ENCODE measurements at places on chromosomes 7 and 10.

GRCh38 chr10:72731916-72732419 lies 40.0 kb downstream of the MCU start:
- no peak for DNase-seq

- DNase-seq: no peak
Observed at GRCh38 chr7:30057741-30058140, 29.5 kb downstream of the PLEKHA8 start.

DNA sequence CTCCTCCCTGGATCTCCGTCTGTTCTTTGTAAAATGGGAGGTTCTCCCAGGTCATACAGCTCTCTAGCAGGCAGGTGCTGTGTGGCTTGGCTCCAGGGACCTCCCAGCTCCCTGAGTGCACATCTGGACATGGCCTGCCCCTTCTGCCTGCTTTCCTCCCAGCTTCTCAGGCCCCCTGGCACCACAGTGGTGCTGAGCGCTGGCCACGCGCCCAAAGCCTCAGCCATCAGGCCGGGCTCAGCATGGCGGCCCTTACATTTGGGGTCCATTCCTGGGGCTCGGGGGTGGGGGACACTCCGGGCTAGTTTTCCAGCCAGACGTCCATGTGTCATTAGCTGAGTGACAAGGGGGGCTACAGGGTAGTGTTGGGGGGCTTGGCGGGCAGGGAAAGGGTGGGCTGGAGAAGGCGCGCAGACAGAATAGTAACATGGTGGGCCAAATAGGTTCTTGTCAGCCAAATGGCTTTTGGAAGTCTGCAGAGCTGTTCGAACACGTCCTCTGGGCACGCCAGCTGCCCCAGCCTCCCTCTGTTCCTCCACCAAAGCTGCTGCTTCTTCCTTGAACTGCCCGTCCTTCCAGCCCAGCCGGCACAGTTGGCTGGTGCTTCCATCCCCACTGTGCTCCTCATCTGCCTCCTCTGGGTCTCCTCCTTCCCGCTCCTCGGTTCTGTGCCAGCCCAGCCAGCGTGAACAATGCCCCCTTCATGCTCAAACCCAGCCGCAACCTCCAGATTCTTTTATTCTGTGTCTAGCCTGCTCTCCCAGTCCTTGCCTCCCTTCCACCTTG lies 65.9 kb downstream of the GOLGA7B start:
- no peak for DNase-seq

DNA sequence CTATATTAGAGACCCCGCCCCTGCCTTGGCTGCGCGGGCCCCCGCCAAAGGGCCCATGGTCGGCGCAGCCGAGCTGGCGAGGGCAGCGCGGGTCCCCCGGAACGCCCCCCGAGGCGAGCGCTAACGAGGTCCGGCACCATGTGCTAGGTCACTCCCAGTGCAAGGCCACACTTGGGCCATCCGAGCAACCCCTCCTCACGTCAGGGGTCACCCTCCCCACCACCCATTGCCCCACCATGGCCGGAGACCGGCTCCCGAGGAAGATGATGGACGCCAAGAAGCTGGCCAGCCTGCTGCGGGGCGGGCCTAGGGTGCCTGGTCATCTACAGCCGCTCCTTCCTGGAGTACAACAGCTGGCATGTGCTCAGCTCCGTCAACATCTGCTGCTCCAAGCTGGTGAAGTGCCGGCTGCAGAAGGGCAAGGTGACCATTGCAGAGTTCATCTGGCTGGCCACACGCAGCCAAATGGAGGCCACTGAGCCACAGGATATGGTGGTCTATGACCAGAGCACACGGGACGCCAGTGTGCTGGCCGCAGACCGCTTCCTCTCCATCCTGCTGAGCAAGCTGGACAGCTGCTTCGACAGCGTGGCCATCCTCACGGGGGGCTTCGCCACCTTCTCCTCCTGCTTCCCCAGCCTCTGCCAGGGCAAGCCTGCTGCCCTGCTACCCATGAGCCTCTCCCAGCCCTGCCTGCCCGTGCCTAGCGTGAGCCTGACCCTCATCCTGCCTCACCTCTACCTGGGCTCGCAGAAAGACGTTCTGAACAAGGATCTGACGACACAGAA lies 12.4 kb upstream of the SEC24C start:
- no peak for DNase-seq

GRCh38 chr7:21944616-21945453 lies 864 bp downstream of the CDCA7L start:
- DNase-seq: peak; percentile 74

GRCh38 chr7:121336579-121336978 lies 7.8 kb downstream of the WNT16 start:
- DNase-seq: no peak

GRCh38 chr10:63128443-63128842 lies 4.7 kb upstream of the NRBF2 start:
- DNase-seq: no peak

GRCh38 chr10:4902571-4903011 lies 60.6 kb upstream of the AKR1C1 start:
- DNase-seq: no peak

GRCh38 chr7:92699560-92699959 lies 109.4 kb upstream of the FAM133B start:
- DNase-seq: no peak

GRCh38 chr7:82080254-82080927 lies 310.5 kb upstream of the HGF start:
- DNase-seq: no peak

DNA sequence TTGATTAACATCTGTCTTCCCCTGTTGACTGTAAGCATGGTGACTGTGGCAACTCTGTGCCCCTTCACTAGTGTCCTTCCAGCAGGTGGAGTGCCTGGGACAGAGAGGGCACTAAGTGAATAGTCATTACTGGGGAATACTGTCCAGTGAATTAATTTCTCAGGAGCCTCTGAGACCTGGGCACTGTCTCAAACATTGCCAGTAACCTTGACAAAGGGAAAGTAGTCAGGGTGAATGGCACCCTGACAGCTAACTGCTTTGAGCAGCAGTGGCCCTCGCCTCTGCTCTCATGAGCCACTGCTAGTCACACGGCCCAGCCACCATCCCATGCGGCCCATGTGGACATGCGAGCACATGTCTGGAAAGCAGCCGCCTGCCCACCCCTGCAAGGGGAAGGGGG lies 13.1 kb upstream of the GRB10 start:
- no peak for DNase-seq

- DNase-seq: no peak
Observed at GRCh38 chr10:93464776-93465388, 17.3 kb downstream of the MYOF start.

GRCh38 chr10:116796910-116797513 lies 52.3 kb upstream of the ENO4 start:
- peak; percentile 83 for DNase-seq

DNA sequence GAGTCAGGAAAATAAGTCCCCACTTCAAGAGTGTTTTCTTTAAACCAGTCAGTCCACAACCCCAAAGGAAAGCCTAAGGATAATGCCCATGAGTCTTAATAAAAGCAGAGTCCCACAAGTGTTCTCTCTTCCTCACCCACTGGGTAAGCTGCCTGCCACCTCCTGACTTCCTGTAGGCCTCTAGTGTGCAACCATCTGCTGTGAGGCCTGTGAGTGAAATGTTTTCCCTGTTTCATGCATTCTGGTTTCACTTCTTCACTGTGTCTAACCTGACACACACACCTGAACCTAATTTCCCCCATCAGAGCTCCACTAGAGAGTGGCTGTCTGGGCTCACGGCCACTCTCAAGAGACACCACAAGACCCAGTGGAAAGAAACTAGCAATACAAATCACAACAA lies 38.9 kb upstream of the GDF10 start:
- DNase-seq: no peak

- DNase-seq: no peak
Observed at GRCh38 chr10:97512993-97513392, 14.3 kb downstream of the UBTD1 start.

DNA sequence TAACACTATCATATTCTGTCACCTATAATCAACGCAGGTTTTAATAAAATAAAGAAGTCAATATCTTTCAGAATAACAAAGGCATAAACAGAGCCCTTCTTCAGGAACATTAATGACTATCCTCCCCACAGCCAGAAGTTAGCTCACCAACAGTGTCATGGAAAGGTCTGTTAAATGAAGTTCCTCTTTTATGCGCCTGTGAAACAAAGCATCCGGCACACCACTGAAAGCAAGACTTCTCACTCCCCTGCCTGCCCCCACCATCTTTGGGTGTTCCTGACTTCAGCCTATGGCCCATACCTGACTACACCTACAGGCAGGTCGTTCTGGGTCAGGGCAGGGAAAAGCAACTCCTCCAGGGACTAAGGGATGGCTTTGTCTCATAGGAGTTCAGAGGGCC lies 205.4 kb downstream of the FANK1 start:
- no peak for DNase-seq

- DNase-seq: no peak
Observed at GRCh38 chr10:17607060-17607459, 10.1 kb downstream of the HACD1 start.

- DNase-seq: no peak
Observed at GRCh38 chr10:96264938-96265337, 6.4 kb downstream of the BLNK start.

DNA sequence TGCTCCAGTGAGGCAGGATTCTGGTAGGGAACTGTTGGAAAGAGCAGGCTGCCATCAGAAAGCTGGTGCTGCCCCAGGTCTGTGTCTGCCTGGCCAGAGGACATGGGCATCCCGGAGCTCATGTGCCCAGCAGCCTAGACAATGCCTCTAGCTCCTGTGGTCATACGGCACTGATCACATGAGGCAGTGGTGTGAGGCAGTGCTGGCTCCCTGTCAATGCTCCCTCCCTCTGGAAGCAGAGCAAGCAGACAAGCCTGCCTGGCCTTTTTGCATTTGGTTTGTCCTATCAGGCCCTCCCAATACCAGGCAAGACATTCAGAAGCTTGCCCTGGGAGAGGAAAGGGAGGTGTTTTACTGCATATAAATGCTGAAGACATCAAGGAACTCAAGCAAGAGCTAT lies 19.5 kb upstream of the MMP21 start:
- DNase-seq: no peak

GRCh38 chr7:5222841-5223411 lies 32.9 kb downstream of the WIPI2 start:
- peak; percentile 82 for DNase-seq

DNA sequence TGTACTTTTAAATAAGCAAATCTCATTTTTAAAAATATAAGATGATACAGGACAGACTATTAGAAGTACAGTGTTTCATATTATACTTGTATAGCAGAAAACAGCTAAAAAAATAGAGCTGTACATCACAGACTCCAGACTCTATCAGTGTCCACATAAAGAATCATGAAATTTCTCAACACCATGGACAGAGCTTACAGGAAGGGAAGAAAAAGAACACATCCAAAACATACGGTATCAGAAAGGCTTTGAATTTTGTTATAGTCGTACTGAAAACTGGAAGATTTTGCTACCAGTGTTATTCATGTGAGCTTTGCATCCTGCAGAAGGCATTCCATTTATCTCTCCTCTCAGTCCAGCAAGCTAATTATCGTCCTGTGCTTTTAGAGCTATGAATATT lies 183.2 kb upstream of the PTPRZ1 start:
- no peak for DNase-seq

DNA sequence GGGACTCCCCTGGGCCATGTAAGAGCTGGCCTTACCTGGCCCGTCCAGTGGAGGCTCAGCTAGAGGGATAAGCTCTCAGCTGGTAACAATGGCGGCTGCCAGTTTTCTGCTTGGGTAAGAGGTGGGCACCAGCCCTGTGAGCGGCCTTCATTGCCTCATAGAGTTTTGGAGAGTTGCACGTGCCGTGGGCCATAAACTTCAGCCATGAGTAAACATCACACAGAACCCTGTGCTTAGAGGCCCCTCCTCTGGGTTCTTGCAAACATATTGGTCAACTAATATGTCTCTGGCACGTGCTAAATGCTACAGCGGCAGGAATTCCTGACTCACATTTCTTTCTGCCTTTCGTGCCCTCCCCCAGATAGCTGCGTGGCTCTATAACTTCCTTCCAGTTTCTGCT lies 103.9 kb upstream of the LEP start:
- no peak for DNase-seq

DNA sequence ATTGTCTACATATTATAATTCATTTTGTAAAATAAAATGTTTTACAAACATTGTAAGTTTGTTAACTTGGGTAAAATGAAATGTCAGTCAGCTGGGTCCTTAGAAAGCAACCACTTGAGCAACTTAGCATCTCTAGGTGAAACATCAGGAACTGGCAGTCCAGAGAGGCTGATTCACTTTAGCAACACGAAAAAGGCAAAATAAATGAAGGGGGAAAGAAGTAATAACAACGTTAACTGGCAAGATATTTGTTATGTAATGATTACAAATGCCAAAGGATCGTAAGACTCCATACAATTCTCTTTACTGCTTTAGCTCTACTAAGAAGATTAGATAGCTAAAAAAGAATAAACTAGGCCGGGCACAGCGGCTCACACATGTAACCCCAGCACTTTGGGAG lies 5.0 kb downstream of the PDZD8 start:
- no peak for DNase-seq

DNA sequence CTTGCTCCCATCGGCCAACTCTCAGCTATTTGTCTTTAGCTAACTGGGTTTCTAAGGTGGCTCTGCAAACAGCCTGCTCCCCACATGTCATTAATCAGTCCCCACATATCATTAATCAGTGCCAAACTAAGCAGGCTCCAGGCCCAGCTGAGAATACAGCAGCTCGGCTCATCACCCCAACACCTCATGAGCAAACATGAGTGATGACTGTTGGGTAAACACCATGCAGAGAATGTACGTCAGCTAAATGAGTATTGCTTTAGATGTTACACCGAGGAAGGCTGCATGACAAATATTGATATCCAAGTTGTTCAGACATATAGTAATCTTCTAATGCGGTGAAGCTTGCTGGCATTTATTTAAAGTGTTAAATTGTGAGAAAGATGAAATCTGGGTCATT lies 187.5 kb upstream of the AOAH start:
- no peak for DNase-seq

DNA sequence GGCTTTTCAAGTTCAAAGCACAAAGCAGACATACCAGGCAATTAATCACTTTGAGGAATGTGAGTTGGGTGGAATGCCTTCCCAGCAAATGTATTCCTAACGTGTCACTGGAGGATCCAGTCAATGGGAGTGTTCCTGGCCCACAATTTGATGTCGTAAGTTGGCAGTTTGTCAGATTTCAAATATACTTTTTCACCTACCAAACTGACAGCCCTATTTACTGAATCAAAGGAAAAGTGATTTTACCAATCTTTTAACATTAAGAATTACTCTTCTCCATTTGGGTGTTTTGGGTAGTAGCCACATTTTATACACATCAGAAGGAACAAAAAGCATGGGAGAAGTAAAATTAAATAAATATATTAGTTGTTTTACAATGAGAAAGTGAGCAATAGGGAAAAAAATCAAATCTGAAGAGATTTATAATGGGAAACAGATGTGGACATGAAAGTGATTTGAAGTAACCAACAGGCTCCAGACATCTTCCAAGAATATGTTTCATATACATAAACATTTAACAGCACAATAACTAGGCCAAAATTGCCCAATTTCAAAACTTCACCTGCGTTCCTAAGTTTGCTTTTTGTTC lies 222.9 kb downstream of the MTERF1 start:
- no peak for DNase-seq

Measured in ELF-1 (cell line).